ENCODE measurements at places on chromosomes 3 and 15. TPM values are rescaled to one million over a fixed set of nuclear protein-coding genes. Genes with fewer than 3 reads are reported as not detected.

DNA sequence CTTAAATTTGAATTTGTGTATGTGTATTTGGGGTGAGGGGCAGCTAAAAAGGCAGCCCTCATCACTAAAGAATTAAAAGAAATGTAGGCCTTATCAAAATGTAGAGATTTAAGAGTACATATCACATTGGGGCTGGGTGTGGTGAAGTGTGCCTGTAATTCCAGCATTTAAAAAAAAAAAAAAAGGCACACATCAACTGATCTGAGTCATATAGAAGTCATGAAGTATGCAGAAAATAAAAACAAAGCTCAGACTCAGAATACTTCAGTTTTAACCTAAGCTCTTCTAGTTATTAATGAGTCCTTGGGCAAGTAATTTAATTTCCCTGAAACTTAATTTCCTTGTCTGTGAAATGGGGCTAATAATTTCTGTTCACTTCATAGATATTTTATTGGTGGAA lies 31.6 kb downstream of the SLC24A1 start:
- no peak overlapping the region for H3K4me3 ChIP-seq
- no peak overlapping the region for H3K27ac ChIP-seq
- no peaks in the 10 kb centered on the region for H3K27me3 ChIP-seq
- no peaks in the 10 kb centered on the region for H3K4me1 ChIP-seq
- no peak for DNase-seq
- peaks cover 35% of the 10 kb centered on the region for H3K36me3 ChIP-seq

DNA sequence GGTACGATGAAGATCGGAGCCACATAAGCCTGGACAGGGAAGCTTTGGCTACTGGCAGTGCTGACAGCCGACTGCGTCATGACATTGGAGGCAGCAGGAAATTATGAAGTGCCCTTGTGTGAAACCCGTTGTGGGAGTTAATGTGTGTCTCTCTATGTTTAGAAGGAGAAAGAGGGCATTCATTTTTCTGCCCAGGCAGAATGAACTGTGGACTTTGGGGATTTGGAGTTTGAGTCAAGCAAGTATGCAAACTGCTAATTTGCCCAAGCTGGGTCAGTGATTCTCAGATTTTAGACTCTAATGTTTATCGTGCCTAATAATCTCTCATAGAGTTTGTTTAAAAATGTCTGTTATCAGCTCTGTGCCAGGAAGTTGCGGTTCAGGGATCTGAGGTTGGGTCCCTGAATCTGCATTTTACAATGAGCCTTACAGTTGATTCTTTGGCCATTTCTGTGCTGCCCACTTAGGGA lies 5.6 kb downstream of the CTXND1 start:
- H3K4me3 ChIP-seq = no peak overlapping the region
- no peak overlapping the region for H3K27ac ChIP-seq
- H3K4me1 ChIP-seq = peaks cover 7% of the 10 kb centered on the region
- DNase-seq = no peak
- H3K36me3 ChIP-seq = no peaks in the 10 kb centered on the region

GRCh38 chr3:102619361-102619760 lies 184.5 kb downstream of the ZPLD1 start:
- no peak overlapping the region for H3K4me3 ChIP-seq
- no peak for DNase-seq
- H3K4me1 ChIP-seq = no peaks in the 10 kb centered on the region
- H3K27ac ChIP-seq = no peak overlapping the region
- H3K36me3 ChIP-seq = no peaks in the 10 kb centered on the region
- no peaks in the 10 kb centered on the region for H3K27me3 ChIP-seq

GRCh38 chr15:91867581-91868026 lies 14.1 kb downstream of the SLCO3A1 start:
- H3K4me3 ChIP-seq = no peak overlapping the region
- peaks cover 5% of the 10 kb centered on the region for H3K27me3 ChIP-seq
- peaks cover 15% of the 10 kb centered on the region for H3K4me1 ChIP-seq
- DNase-seq = peak; percentile 87
- no peaks in the 10 kb centered on the region for H3K36me3 ChIP-seq
- peak overlapping the region; percentile 67 for H3K27ac ChIP-seq

GRCh38 chr15:31977138-31977537 lies 53.2 kb upstream of the CHRNA7 start:
- H3K36me3 ChIP-seq = no peaks in the 10 kb centered on the region
- peaks cover 2% of the 10 kb centered on the region for H3K4me1 ChIP-seq
- peaks cover 4% of the 10 kb centered on the region for H3K27me3 ChIP-seq
- H3K27ac ChIP-seq = no peak overlapping the region
- no peak overlapping the region for H3K4me3 ChIP-seq

GRCh38 chr15:78768096-78768495 lies 43.2 kb downstream of the ADAMTS7 start:
- no peaks in the 10 kb centered on the region for H3K27me3 ChIP-seq
- no peak for DNase-seq
- no peak overlapping the region for H3K27ac ChIP-seq
- H3K4me1 ChIP-seq = peaks cover 26% of the 10 kb centered on the region
- H3K4me3 ChIP-seq = no peak overlapping the region

DNA sequence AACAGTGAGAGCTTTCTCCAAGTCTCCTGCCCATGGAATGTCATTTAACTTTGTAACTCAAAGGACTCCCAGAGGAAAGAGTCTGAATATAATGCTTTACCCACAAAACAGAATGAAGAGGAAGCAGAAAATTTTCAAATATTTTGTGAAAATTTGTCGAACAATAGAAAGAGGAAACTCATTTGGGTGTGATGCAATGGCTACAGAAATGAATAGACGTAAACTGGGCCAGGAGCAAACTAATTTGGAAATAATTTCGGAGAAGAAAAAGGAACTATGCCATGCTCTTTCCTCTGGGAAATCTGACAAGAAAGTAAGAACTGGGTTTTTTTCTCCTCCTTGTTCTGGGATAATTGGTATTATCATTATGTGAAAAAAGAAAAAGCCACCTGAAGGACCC lies 11.2 kb upstream of the SUMF1 start:
- H3K4me1 ChIP-seq = peaks cover 5% of the 10 kb centered on the region
- H3K36me3 ChIP-seq = no peaks in the 10 kb centered on the region
- no peak overlapping the region for H3K4me3 ChIP-seq

GRCh38 chr3:35635407-35635806 lies 3.9 kb upstream of the ARPP21 start:
- H3K4me1 ChIP-seq = peaks cover 2% of the 10 kb centered on the region
- H3K36me3 ChIP-seq = no peaks in the 10 kb centered on the region
- H3K27me3 ChIP-seq = peaks cover 16% of the 10 kb centered on the region

GRCh38 chr3:115715241-115715745 lies 92.0 kb downstream of the GAP43 start:
- no peak overlapping the region for H3K4me3 ChIP-seq
- no peak overlapping the region for H3K27ac ChIP-seq
- H3K36me3 ChIP-seq = no peaks in the 10 kb centered on the region
- no peak for DNase-seq
- no peaks in the 10 kb centered on the region for H3K27me3 ChIP-seq
- no peaks in the 10 kb centered on the region for H3K4me1 ChIP-seq

- peaks cover 38% of the 10 kb centered on the region for H3K27me3 ChIP-seq
- H3K27ac ChIP-seq = no peak overlapping the region
- H3K4me1 ChIP-seq = no peaks in the 10 kb centered on the region
- no peak overlapping the region for H3K4me3 ChIP-seq
- H3K36me3 ChIP-seq = no peaks in the 10 kb centered on the region
Observed at GRCh38 chr15:60326343-60326742, 71.4 kb downstream of the ANXA2 start.

DNA sequence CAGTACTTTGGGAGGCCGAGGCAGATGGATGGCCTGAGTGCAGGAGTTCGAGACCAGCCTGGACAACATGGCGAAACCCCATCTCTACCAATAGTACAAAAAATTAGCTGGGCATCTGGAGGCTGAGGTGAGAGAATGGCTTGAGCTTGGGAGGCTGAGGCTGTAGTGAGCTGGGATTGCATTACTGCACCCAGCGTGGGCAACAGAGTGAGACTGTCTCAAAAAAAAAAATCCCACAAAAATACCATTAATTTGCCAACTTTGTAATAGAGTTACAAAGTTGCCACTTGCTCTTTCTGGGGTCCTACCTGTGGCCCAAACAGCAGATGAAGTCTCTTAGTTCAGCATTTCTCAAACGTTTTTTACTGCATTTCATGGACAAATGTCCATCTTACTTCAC lies 6.0 kb upstream of the TFRC start:
- no peaks in the 10 kb centered on the region for H3K36me3 ChIP-seq
- DNase-seq = no peak
- H3K27me3 ChIP-seq = no peaks in the 10 kb centered on the region
- no peaks in the 10 kb centered on the region for H3K4me1 ChIP-seq
- no peak overlapping the region for H3K4me3 ChIP-seq

DNA sequence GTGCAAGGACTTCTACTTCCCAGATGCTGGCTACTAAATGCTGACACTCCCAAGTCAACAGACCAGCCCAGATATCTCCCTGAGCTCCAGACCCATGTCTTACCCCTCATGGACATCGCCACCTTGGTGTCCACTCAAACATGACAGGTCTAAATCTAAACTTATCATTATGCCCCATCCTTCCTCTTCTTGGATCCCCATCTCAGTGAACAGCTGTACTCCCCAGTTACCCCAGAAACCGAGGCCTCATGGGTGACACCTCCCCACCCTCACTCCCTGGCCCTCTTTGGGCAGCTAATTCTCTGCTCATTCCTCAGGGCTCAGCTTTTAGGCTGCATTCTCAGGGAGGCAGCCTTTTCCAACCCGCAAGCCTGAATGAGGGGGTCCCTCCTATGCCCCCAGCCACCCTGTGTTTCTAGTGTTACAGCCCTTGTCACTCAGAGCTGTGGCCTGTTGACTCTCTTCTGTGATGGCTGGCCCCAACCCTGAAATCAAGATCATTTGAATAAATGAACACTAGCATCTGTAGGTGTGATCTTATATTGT lies 5.4 kb downstream of the EHD4 start:
- no peaks in the 10 kb centered on the region for H3K27me3 ChIP-seq
- peak overlapping the region; percentile 32 for H3K27ac ChIP-seq
- DNase-seq = no peak
- H3K4me3 ChIP-seq = no peak overlapping the region
- peaks cover 34% of the 10 kb centered on the region for H3K4me1 ChIP-seq

DNA sequence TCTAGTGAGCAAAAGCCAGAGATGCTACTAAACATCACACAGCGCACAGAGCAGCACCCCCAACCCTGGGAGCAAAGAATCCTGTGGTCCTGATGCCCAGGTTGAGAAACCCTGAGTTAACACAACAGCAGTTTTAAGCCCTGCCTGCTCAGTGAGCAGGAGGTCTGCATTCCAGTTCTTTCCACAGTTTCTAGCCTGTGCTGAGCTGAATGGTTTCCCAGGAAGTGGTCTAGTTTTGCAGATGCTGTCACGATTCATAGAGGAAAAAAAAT lies 171.1 kb upstream of the PROK2 start:
- H3K36me3 ChIP-seq = no peaks in the 10 kb centered on the region
- no peak for DNase-seq
- peaks cover 11% of the 10 kb centered on the region for H3K4me1 ChIP-seq

Gene GPR27
- 1.5 TPM for total RNA-seq

Gene GABRR3
- not detected for total RNA-seq

Gene UCN2
- total RNA-seq = not detected

Gene GALNT15
- 2.0 TPM for total RNA-seq
